ENCODE measurements at places on chromosomes 1 and 21. TPM values are rescaled to one million over a fixed set of nuclear protein-coding genes. Genes with fewer than 3 reads are reported as not detected.

DNA sequence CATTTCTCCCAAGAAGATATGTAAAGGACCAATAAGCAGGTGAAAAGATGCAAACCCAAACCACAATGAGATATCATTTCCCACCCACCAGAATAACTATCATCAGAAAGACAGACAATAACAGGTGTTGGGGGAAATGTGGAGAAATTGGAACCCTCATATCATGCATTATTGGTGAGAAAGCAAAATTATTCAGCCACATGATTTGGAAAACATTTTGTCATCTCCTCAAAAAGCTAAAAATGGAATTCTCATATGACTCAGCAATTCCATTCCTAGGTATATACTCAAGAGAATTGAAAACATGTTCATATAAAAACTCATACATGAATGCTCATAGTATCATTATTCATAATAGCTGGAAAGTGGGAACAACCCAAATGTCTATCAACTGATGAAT lies 25.1 kb upstream of the RNF186 start:
- no peak overlapping the region for H3K27ac ChIP-seq
- DNase-seq, result no peak
- H3K27me3 ChIP-seq, result no peaks in the 10 kb centered on the region
- H3K4me3 ChIP-seq, result no peak overlapping the region
- H3K36me3 ChIP-seq, result no peaks in the 10 kb centered on the region
- H3K4me1 ChIP-seq, result peaks cover 9% of the 10 kb centered on the region

The FMN2 gene
- total RNA-seq, result not detected

GRCh38 chr21:29056538-29057050 lies 16.9 kb downstream of the CCT8 start:
- H3K4me1 ChIP-seq, result no peaks in the 10 kb centered on the region
- peaks cover 77% of the 10 kb centered on the region for H3K36me3 ChIP-seq
- no peak for DNase-seq

DNA sequence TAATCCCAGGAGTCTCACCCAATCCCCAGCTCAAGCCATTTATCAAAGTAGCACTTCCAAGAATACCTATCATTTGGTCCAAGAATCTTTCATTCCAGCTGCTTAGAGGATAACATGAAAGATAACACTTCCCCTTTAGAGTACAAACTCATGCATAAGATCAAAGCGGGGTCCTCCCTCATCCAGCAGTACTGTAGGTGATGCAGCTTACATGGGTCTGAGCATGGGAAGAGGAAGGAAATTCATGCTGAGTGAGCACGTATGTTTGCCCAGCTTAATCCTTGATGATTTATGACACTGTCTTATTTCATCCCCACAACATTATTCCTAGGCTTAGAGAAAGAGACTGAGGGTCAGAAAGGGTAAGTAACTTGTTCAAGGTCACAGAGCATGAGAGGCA lies 167.1 kb upstream of the GJB5 start:
- H3K27ac ChIP-seq, result no peak overlapping the region
- no peak overlapping the region for H3K4me3 ChIP-seq
- no peaks in the 10 kb centered on the region for H3K36me3 ChIP-seq
- no peaks in the 10 kb centered on the region for H3K27me3 ChIP-seq
- no peak for DNase-seq

DNA sequence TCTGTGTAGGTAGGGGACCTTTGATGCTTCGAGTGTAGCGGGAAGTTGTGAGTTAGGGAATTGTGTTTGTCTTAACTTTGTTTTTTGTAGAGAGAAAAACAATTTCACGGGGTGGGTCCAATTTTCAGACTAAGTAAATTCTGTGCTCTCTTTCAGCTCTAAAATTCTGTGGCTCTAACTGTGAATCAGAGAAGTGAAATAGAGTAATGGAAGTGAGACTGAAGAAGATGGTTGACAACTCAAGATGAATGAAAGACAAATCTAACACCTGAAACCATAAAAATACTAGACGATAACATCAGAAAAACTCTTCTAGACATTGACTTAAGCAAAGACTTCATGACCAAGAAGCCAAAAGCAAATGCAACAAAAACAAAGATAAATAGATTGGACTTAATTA lies 4.4 kb upstream of the FMO1 start:
- H3K36me3 ChIP-seq, result no peaks in the 10 kb centered on the region
- H3K4me1 ChIP-seq, result no peaks in the 10 kb centered on the region
- DNase-seq, result no peak
- no peaks in the 10 kb centered on the region for H3K27me3 ChIP-seq

DNA sequence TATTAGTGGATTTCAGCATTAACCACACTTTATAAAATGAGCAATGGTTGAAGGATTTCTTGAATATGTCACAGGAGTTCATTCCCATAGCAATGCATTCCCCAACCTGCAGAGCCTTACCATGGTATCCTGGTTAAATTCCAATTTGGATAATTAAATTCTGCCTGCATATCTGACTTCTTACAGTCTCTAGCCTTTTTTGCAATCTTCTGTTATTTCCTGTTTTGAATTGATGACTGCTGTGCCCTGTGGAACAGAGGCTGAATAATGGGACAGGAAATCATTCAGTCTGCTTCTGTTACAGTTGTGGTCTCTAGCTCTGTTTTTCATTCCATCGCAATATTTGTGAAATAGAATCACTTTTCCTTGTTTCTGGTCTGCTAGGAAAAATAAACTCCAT lies 1823.9 kb downstream of the PLA2G4A start:
- no peak overlapping the region for H3K27ac ChIP-seq
- H3K4me1 ChIP-seq, result no peaks in the 10 kb centered on the region
- H3K27me3 ChIP-seq, result no peaks in the 10 kb centered on the region
- DNase-seq, result no peak
- no peak overlapping the region for H3K4me3 ChIP-seq
- no peaks in the 10 kb centered on the region for H3K36me3 ChIP-seq

The TBX15 gene
- total RNA-seq, result 0.98 TPM

DNA sequence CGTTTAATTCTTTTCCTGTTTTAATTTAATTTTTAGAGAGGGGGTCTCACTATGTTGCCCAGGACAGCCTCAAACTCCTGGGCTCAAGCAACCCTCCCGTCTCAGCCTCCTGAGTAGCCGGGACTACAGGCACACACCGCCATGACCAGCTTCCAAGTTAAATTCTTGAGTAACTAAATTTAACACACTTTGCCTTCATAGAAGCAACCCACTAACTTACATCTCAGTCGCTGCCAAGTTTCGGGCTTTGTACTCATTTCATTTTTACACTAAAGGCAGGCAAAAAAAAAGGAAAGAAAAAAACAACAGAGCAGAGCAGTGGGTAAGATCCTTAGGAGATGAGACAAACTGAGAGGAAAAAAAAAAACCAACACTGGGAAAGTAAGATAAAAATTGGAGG lies 3.5 kb downstream of the TIAM1 start:
- peaks cover 21% of the 10 kb centered on the region for H3K4me1 ChIP-seq
- H3K27me3 ChIP-seq, result no peaks in the 10 kb centered on the region
- DNase-seq, result no peak
- no peak overlapping the region for H3K4me3 ChIP-seq
- no peaks in the 10 kb centered on the region for H3K36me3 ChIP-seq

DNA sequence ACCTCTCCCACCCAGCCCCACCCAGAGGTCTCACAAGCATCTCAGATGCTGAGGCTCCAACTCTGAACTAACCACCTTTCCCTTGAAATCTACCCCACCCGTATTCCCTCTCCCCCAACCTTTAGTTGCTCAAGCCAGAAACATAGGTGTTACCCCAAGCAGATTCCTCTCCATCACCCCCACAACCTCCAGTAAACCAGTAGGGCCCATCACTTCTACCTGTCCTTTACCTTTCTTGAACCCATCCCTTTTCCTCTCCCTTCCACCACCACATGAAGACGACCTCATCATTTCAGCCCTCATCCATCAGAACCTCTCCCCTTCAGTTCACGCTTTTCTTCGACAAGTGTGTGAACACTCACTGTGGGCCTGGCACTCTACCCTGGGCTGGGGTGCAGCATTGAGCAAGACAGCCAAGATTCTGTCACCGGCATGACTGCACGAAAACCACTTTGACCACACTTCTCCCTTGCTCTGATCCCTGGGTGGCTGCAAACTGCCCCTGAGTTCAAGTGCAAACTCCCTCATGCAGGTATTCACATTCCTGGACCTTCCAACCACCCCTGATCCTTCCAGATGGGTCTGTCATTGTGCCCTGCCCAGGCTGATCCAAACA lies 65.5 kb upstream of the LAPTM5 start:
- no peaks in the 10 kb centered on the region for H3K27me3 ChIP-seq
- no peaks in the 10 kb centered on the region for H3K36me3 ChIP-seq
- H3K4me1 ChIP-seq, result peaks cover 20% of the 10 kb centered on the region

GRCh38 chr1:7178741-7179140 lies 393.5 kb downstream of the CAMTA1 start:
- no peak for DNase-seq
- no peaks in the 10 kb centered on the region for H3K4me1 ChIP-seq
- H3K36me3 ChIP-seq, result no peaks in the 10 kb centered on the region
- H3K27me3 ChIP-seq, result no peaks in the 10 kb centered on the region
- no peak overlapping the region for H3K27ac ChIP-seq

The PANK4 gene
- 39.5 TPM for total RNA-seq

- no peak for DNase-seq
- no peaks in the 10 kb centered on the region for H3K27me3 ChIP-seq
- H3K4me3 ChIP-seq, result peak overlapping the region; percentile 85
- H3K27ac ChIP-seq, result peak overlapping the region; percentile 95
- no peaks in the 10 kb centered on the region for H3K36me3 ChIP-seq
These were observed 540 bp downstream of the ARHGEF2 start for GRCh38 chr1:155977690-155978324.

DNA sequence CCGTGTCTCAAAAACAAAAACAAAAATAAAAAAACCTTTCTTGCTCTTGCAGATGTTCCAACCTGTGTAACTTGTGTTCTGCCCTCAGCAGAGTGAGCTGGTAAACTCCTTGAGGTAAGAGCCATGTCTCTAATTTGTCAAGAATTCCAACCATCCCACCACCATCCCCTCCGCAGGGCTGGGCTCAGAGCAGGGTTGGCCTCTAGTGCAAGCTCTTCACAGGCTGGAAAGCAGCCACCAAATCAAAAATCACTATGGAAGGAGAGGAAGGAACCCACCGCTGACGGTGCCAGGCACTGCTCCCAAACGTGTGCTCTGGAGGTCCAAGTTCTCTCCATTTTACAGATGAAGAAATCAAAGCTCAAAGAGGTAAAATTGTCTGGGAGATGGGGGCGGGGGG lies 9.4 kb downstream of the PLEKHA6 start:
- H3K4me3 ChIP-seq, result no peak overlapping the region
- H3K4me1 ChIP-seq, result peaks cover 36% of the 10 kb centered on the region
- no peaks in the 10 kb centered on the region for H3K27me3 ChIP-seq
- no peaks in the 10 kb centered on the region for H3K36me3 ChIP-seq
- H3K27ac ChIP-seq, result no peak overlapping the region
- DNase-seq, result no peak

The PAQR6 gene
- 2.0 TPM for total RNA-seq

- no peak overlapping the region for H3K4me3 ChIP-seq
- no peak for DNase-seq
- H3K27me3 ChIP-seq, result no peaks in the 10 kb centered on the region
- no peaks in the 10 kb centered on the region for H3K36me3 ChIP-seq
- H3K4me1 ChIP-seq, result no peaks in the 10 kb centered on the region
These were observed 77.8 kb downstream of the LHX9 start for GRCh38 chr1:197994907-197995407.

The USH2A gene
- under 0.01 TPM for total RNA-seq

GRCh38 chr1:98766255-98766654 lies 104.7 kb downstream of the SNX7 start:
- no peak overlapping the region for H3K27ac ChIP-seq
- no peak overlapping the region for H3K4me3 ChIP-seq

The ACTRT2 gene
- not detected for total RNA-seq

- no peaks in the 10 kb centered on the region for H3K27me3 ChIP-seq
- no peaks in the 10 kb centered on the region for H3K36me3 ChIP-seq
- no peak overlapping the region for H3K27ac ChIP-seq
- H3K4me1 ChIP-seq, result no peaks in the 10 kb centered on the region
These were observed 221.2 kb upstream of the PTGFR start for GRCh38 chr1:78269591-78269990.

- DNase-seq, result no peak
- no peak overlapping the region for H3K4me3 ChIP-seq
- no peak overlapping the region for H3K27ac ChIP-seq
- H3K27me3 ChIP-seq, result no peaks in the 10 kb centered on the region
These were observed 60.8 kb upstream of the F3 start for GRCh38 chr1:94602316-94602715.

The SLC30A7 gene
- total RNA-seq, result 14.2 TPM

The DYRK3 gene
- 5.9 TPM for total RNA-seq

The FCRLB gene
- total RNA-seq, result not detected

DNA sequence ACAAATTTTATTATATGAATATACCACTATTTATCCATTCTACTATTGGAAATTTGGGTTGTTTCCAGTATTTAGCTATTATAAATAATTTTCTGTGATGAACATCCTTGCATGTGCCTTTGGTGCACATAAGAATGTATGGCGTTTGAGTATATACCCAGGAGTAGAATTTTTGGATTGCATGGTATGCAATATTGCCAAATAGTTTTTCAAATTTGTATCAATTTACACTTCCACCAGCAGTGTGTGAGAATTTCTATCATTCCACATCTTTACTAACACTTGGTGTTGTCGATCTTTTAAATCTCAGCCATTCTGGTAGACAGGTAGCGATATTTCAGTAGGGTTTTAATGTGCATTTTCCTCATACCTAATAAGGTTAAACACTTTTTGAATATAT lies 9.2 kb upstream of the FNBP1L start:
- no peaks in the 10 kb centered on the region for H3K4me1 ChIP-seq
- no peak overlapping the region for H3K27ac ChIP-seq
- no peak overlapping the region for H3K4me3 ChIP-seq
- H3K36me3 ChIP-seq, result no peaks in the 10 kb centered on the region

DNA sequence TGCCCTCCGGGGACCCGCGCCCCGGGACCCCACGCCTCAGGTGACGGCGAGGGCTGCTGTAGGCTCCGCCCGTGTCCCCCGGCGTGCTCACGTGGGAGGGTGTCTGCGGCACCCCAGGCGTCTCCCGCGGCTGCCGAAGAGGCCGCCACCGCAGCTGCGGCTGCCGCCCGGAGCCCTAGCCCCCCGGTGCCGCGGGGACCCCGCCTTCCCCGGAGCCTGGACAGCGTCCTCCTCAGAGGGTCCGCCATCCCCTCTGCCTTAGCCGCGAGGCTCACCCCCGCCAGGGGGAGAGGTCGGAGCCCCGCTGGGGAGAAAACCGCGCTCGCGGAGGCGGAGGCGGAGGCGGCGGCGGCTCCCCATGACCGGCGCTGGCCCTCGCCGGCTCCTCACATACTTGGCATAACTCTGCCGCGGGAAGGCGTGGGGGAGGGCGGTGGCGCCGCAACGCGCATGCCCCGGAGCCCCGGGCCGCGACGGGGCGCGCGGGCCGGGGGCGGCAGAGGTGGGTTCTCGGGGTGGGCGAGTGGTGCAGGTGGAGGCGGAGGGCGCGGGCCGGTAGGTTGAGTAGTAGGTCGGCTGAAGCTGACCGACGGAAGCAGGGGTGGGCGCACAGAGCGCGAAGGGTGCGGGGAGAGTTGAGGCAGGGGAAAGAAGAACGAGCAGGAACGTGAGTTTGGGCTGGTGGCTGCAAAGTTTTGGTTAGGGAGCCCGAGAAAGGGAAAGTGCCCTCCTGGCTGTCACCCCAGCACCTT lies 700 bp upstream of the SYDE2 start:
- no peak for DNase-seq
- peak overlapping the region; percentile 92 for H3K27ac ChIP-seq
- H3K27me3 ChIP-seq, result no peaks in the 10 kb centered on the region
- peaks cover 46% of the 10 kb centered on the region for H3K4me1 ChIP-seq
- H3K36me3 ChIP-seq, result no peaks in the 10 kb centered on the region
- peak overlapping the region; percentile 53 for H3K4me3 ChIP-seq

The FCAMR gene
- not detected for total RNA-seq

The CD84 gene
- 8.1 TPM for total RNA-seq

The ZNF684 gene
- 1.2 TPM for total RNA-seq

- DNase-seq, result no peak
- no peak overlapping the region for H3K4me3 ChIP-seq
- no peaks in the 10 kb centered on the region for H3K27me3 ChIP-seq
- no peaks in the 10 kb centered on the region for H3K36me3 ChIP-seq
- no peak overlapping the region for H3K27ac ChIP-seq
These were observed 444.0 kb downstream of the PTPRC start for GRCh38 chr1:199082778-199083389.

The ADCY10 gene
- total RNA-seq, result not detected

All from vagina (tissue), 2 donors.